ENCODE measurements at places on chromosomes 7 and 10.

DNA sequence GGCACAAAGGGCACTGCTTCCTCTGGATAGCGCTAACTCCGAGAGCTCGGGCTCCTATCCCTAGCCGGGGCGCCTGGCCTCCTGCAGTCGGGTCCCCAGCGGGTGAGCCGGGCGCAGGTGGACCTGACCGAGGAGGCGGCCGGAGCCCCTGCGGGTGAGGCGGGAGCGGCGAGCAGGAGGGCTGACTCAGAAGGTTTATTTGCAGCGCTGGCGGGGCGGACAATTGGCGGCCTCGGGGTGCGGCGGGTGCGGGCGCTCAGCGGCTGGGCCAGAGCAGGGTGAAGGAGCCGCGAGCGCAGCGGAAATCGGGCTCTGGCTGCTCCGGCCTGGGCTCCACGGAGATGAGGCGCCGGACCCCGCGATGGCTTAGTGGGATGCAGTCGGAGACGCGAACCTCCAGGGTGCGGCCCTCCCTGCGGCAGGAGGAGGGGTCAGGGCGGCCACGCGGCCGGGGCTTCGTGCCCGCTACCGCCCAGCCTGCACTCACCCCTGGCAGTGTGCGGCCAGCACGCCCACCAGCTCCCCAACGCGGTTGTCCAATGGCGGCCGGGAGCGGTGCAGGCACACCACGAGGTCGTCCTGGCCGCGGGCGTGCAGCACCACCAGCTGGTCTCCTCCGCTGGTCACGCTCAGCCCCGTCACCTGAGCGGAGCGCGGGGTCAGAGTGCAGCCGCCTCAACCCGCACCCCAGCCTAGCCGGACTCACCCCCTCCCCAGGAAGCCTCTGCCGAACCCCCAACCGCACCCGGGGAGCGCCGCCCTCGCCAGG lies 16.1 kb downstream of the MYO1G start:
- no peak for DNase-seq

DNA sequence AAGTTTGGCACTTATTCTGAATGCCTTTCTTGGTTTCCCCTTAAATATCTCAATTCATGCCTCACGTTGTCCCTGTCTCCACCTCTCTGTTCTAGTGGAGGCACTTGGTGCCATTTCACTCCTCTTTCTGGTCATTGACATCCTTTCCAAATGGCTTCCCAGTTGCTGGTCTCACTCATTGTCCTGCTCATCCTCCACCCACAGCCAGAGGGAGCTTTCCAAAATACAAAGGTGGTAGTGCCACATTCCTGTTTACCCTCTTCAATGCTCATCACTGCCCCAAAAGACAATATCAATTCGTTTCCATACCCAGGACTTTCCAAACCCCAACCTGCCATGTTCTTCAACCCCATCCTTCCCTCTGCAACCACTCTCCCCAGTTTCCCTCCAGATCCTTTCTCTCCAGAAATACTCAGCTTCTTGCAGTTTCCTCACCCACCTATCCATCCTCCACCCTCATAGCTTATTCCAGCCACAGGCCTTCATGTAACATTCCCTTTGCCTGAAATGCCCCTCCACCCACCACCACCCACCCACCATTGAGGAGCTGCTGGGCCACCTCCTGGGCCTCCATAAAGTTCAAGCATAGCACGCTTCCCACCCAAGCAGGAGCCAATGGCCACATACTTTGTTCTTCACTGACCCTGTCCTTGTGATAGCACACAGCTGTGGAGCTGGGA lies 63.1 kb upstream of the ADRB1 start:
- DNase-seq = no peak

GRCh38 chr7:151008511-151009323 lies 15.6 kb downstream of the ATG9B start:
- DNase-seq = peak; percentile 51

- no peak for DNase-seq
Measured at GRCh38 chr7:27699751-27700150, 37.1 kb upstream of the HIBADH start.

GRCh38 chr7:49911909-49912308 lies 138.5 kb downstream of the VWC2 start:
- no peak for DNase-seq

GRCh38 chr10:6476989-6477388 lies 103.1 kb downstream of the PRKCQ start:
- DNase-seq = no peak

DNA sequence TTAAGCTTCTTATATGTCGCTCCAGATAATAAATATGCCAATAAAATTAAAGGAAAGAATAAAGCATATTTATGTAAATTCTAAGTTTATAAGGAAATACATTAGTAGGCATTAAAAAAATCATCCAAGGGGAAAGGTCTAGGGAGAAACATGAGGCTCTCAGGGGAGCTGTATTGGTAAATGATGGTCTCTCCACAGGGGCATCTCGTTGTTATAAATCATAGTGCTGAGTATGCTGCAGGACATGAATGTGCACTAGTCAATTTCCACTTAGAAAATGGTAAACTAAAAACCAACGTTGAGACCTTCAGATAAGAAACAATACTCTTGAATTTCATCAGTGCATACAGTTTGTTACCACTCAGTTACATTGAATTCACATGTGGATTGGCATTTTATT lies 194.0 kb upstream of the AHR start:
- no peak for DNase-seq

DNA sequence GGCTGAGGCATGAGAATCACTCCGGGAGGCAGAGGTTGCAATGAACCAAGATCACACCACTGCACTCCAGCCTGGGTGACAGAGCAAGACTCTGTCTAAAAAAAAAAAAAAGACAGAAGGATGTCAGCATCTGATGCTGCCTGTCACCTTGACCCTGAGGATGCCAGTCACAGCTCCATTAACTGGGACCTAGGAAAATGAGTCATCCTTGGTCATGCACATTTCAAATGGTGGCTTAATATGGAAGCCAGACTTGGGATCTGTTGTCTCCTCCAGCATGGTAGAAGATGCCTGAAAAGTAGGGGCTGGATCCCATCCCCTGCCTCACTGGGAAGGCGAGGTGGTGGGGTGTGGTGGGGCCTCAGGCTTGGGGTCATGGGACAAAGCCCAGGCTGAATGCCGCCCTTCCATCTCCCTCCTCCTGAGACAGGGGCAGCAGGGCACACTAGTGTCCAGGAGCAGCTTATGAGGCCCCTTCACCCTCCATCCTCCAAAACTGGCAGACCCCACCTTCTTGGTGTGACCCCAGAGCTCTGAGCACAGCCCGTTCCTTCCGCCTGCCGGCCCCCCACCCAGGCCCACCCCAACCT lies 1.3 kb downstream of the NOS3 start:
- DNase-seq = no peak

- DNase-seq = no peak
Measured at GRCh38 chr10:12534824-12535223, 185.5 kb downstream of the CAMK1D start.

DNA sequence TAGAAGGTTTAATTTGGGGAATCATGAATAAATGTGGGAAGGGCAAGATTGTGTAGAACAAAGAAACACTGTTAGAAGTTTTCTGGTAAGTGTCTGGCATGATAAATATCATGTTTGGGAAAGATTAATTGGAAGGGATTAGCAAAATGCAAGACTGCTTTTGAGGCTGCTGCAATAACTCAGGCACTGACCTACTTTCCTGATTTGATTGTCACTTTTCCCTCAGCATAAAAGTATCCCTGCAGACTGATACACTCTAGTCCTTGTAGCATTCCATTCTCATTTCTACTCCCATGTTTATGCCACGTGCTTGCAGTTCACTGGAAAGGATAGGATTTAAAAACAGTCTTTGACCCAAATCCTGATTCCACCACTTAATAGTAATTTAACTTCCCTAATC lies 303.3 kb upstream of the SEMA3A start:
- no peak for DNase-seq

GRCh38 chr7:102061354-102061945 lies 225.2 kb upstream of the SH2B2 start:
- DNase-seq = no peak

GRCh38 chr10:3978761-3979160 lies 193.8 kb upstream of the KLF6 start:
- no peak for DNase-seq

DNA sequence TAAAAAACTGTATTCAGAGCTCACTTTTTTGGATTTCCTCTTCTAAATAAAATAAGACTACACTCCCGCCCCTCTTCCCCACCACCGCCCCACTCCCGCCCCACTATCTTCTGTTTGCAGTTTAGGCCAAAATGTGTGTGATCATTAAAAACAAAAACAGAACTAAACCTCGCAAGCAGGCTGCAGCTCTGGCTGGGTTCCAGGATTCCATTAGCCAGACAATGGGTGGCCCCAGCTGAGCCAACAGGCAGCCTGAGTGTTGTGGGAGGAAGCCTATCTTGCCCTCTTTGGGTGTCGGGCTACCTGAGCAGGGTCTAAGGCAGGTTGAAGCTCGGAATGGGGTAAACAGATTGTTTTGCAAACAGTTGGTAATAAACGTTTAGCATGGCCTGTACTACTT lies 41.7 kb downstream of the ARL4A start:
- no peak for DNase-seq

GRCh38 chr7:142602183-142602582 lies 147.1 kb upstream of the PRSS1 start:
- DNase-seq = no peak

- no peak for DNase-seq
Measured at GRCh38 chr7:42198296-42198695, 38.7 kb downstream of the GLI3 start.

DNA sequence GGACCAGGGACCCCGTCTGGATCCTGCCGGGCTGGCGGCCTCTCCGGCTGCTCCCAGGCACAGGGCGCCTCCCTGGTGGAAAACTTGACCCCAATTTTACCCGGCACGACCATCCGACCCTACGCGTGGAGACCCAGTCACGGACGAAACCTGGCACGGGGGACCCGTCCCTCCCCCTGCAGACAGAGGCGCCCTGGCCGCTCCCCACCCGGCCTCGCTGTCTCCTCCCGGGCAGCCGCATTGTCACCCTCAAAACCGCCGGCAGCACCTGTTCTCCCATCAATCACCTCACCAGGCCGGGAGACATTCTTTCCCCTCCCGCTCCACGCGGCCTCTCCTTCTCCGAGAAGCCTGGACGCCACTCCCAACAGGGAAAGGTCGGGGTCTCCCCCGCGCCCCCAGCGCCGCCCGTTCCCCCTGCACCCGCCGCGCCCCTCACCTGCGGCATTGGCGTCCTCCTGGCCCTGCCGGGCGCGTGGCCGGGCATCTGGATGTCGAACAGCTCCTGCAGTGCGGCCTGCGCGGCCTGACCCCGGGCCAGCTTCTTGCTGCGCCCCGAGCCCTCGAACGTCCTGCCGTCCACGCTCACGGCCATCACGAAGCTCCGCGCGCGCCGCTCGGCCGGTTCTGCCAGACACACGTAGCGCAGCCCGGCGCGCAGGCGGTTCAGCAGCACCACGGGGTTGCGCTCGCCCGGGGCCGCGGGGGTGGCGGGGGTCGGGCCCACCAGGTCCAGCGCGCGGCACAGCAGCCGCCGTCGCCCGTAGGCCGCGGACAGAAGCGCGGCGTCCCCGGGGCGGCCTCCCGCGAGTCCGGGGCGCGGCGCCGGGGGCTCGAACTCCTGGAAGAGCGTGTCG lies 306.6 kb downstream of the WDR37 start:
- no peak for DNase-seq

DNA sequence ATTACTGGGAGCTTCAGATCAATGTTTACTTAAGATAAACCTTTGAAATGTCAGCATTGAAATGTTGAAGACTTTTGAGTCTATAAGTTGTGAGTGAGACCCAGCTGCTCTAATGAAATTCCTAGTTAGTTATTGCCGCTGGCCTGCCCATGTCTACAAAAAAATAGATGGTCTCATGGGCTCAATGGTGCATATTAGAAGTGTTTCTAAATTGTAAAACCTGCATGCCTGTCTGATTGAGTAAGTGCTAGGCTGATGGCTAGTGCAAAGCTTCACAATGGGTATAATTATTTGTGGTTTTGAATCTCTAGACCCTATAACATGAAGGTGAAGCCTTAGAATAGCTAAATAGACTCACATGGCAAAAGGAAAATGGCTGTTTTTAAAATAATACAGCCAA lies 234.5 kb downstream of the SORCS3 start:
- DNase-seq = no peak

- no peak for DNase-seq
Measured at GRCh38 chr10:128875030-128875744, 591.9 kb upstream of the MGMT start.

DNA sequence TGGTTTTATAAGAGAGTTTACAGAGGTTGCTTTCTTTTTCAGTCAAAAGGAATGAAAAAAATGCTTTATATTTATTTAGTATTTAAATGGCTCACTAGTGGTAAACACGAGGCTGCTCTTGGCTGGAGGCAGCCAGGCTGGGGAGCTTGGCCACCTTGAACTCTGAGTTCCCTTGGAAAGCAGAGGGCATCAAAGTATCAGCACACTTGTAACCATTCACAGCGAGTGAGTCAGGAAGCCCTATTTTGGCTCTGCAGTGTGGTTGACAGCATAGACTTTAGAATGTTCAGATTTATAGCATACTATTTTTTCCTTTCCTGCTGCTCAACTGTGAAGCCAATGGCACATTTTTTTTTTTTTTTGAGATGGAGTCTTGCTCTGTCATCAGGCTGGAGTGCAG lies 51.6 kb downstream of the CYCS start:
- DNase-seq = no peak

GRCh38 chr7:87564296-87564963 lies 36.3 kb downstream of the ABCB1 start:
- DNase-seq = no peak

- no peak for DNase-seq
Measured at GRCh38 chr7:20438248-20438647, 107.5 kb downstream of the ITGB8 start.

DNA sequence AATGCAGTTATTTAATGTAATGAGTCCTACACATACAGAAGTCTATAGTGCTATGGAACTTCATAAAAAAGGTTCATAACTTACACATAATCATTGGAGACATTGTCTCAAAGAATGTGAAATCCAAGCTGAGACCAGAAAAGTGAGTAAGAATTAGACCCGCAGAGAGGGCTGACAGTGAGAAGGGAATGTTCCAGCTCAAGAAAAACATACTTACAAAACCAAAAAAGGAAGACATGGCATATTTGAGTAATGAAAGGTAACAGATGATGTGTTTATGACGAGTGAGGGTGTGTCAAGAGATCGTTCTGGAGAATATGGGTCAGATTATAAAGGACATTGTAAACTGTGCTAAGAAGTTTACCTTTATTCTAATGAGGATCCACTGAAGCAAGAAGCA lies 566.5 kb downstream of the ATRNL1 start:
- no peak for DNase-seq

- no peak for DNase-seq
Measured at GRCh38 chr10:47287365-47287802, 12.6 kb upstream of the GDF10 start.

- DNase-seq = no peak
Measured at GRCh38 chr7:117212969-117213877, 109.6 kb downstream of the WNT2 start.

- DNase-seq = no peak
Measured at GRCh38 chr10:71187600-71187999, 24.8 kb upstream of the UNC5B start.

- no peak for DNase-seq
Measured at GRCh38 chr7:87886875-87887274, 10.6 kb downstream of the DBF4 start.

GRCh38 chr10:33478089-33478674 lies 143.7 kb upstream of the NRP1 start:
- DNase-seq = no peak

GRCh38 chr7:24370541-24370940 lies 86.6 kb downstream of the NPY start:
- DNase-seq = no peak

GRCh38 chr7:30080818-30081217 lies 52.6 kb downstream of the PLEKHA8 start:
- no peak for DNase-seq

- no peak for DNase-seq
Measured at GRCh38 chr7:138607216-138608126, 93.7 kb downstream of the SVOPL start.
